LHCN-M2 (cell line): ENCODE measurements at places on chromosomes 4 and X. TPM values are rescaled to one million over a fixed set of nuclear protein-coding genes. Genes with fewer than 3 reads are reported as not detected.
A peak's percentile ranks its signal among the peaks of the same experiment; 100 is the strongest.

- DNase-seq = no peak
Measured at GRCh38 chr4:1315306-1315705, 25.6 kb downstream of the MAEA start.

DNA sequence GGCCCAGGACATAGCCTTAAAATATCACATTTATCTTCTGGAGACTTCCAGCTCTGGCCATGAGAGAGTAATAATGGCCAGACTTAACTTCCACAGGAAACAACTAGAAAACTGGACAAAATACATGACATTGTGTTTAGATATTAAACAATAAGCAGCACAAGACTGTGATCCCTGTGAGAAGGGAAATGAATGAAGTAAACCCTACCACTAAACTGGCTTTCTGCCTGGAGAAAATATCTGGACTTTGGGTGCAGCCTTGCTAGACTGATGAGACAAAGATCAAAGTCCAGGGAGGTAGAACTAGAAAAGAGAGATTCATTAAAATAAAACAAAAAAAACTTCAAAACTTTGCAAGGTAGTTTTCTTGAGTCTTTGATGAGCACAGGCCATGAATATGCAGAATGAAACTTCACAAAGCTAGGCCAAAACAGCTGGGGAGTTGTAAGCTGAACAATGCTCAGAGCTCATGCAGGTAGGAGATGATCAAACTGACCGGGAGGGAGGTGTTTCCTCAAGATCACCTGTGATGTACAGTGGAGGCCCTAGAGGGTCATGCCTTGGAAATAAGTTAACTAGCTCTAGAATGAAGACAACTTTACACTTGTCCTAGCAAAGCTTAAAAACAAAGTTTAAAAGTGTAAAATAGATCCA is 147.0 kb upstream of the SH3RF1 start:
- no peak for DNase-seq

GRCh38 chr4:149311076-149311475 is 504.6 kb downstream of the IQCM start:
- DNase-seq = peak; percentile 29

DNA sequence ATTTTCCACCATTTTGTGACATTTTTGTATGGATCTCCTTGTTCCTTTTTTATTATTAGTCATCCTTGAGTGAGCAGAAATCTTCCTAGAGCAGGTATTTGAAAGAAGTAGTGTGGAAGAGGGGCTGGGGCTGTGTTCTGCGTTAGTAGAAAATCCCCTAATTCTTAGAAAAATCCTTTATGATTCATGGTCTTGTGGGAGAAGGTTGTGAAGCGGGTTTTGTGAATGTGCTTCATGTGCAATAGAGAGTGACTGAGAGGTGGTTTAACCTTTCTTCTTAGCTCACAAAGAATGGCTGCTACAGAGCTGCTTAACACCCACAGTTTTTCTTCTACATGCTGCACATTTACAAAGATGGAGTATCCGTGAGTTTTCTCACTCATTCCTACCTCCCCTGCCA is 220.5 kb downstream of the IDS start:
- DNase-seq = no peak

DNA sequence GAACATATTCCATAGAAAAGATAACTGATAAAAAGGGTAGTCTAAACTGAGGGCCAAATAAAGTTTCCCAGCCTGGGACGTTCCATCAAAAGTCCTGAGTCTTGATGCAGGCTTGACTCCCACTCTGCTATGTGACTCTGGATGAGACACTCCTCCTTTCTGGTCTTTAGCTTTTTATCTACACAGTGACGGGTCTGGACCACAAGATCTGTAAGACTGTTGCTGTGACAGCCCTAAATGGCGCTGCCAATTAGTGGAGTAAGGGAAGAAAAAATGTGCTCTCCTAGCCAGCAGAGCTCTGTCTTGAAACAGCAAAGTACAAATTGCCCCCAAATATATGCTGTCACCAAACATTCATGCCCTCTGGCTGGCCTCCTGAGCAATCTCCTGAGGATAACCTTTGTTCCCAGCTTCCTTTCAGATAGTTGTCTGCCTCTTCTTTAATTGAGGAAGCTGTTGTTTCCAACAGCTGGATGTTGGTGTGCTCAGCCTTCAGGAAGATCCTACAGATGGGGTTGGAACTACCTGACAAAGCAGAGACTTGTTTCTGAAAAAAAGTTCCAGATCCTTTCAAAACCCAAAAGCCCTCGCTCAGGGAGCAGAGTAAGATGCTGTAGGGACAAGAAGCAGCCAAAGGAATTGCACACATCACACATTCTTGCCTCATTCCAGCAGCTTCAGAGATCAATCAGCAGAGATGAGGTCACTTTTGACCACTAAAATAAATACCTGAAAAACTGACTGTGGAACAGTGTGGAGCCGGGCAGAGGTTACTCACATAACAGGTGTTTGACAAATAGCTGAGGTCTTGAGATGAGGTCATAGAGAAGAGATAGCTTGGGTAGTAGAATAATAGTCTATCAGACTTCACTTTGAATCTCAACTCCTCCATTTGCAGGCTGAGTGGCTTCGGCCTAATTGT is 383.4 kb upstream of the FGF13 start:
- DNase-seq = peak; percentile 72

The CLDN22 gene
- total RNA-seq = not detected in 2 replicates

GRCh38 chr4:141158219-141158618 is 24.9 kb upstream of the RNF150 start:
- peak; percentile 34 for DNase-seq

The P2RY4 gene
- not detected in 2 replicates for total RNA-seq

The SYTL5 gene
- 0.32 and 0.46 TPM in 2 replicates for total RNA-seq

The CFI gene
- 0.83 and 0.98 TPM in 2 replicates for total RNA-seq

GRCh38 chr4:152369902-152370295 is 166.0 kb downstream of the FBXW7 start:
- no peak for DNase-seq

The IL1RAPL2 gene
- total RNA-seq = 0.58 and 0.63 TPM in 2 replicates
